ENCODE measurements at places on chromosomes 1 and 21.
A peak's percentile ranks its signal among the peaks of the same experiment; 100 is the strongest.

DNA sequence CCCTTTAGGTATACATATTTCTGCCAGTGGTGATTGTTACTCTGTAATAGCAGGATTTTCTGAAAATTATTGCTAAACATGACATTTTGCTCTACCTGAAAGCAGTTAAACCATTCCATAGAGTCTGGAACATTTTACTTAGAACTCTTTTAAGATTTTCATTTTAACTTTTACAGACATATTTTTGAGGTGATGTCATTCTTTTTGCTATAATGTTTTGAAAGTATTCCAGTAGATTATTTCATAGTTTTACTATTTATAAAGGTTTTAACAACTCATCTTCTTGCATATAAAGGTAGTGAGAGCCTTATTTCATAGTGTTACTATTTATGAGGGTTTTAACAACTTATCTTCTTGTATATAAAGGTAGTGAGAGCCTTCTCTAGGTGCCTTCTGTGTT lies 42.9 kb downstream of the PTBP2 start:
- DNase-seq, result no peak

- DNase-seq, result no peak
These were observed 119.3 kb downstream of the HLCS start for GRCh38 chr21:36847189-36847588.

DNA sequence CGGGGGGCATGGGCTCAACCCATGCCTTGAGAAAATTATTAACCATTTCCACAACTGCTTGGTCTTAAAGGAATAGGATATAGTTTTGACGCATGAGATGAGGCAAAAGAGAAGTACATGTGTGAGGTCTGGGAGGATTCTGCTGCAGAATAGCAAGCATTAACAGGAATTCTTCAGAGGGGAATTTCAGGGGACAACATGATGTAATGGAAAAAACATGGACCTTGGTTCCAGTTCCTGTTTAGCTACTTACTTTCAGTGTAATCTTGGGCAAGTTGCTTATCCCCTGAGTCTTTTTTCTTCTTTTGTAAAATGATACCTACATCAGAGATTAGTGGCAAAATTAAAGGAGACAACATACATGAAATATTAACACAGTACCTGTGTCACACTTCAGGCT lies 85.6 kb downstream of the PRRX1 start:
- DNase-seq, result no peak

GRCh38 chr21:20545454-20545853 lies 452.8 kb upstream of the NCAM2 start:
- no peak for DNase-seq

DNA sequence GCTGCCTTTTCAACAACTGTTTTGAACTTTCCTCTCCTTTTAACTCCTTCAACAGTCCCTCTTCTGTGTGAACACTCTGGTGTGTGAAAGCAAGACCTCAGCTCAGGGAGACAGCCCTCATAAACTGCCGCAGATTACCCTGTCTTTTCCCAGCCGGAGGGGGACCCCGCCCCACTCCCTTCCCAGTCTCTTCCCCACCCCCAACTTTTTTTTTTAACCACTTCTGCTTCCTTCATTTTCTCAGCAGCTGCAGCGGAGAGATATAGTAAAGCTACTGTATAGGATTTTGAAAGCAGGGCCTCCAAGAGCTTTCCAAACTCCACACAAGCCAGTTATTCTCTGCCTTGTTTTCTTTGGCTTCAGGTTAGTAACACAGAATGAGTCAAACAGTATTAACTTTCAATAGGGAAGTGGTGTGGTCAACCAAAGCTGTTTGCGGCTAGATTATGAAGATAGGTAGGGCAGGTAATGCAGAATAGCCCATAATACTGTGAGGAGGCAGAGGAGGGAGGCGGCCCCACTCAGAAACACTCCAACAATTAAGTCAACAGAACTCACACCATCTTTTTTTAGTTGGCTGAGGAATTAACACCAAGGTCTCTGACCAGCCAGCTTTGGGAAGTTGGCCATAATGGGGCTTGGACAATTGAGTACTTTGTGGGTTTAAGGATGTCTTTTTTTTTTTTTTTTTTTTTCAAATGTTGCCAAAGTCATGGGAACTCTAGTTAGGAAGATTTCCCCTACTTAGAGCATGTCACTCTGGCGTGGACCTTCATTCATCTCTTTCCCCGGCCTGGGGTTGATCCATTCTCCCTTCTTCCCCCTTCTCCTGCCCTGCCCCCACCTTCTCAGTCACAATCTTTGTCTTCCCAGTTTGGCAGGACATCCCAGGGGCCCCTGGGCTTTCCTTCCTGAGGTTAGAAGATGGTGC lies 177.0 kb downstream of the CLIC6 start:
- DNase-seq, result no peak

- DNase-seq, result no peak
These were observed 13.9 kb downstream of the KCNK1 start for GRCh38 chr1:233627823-233628222.

DNA sequence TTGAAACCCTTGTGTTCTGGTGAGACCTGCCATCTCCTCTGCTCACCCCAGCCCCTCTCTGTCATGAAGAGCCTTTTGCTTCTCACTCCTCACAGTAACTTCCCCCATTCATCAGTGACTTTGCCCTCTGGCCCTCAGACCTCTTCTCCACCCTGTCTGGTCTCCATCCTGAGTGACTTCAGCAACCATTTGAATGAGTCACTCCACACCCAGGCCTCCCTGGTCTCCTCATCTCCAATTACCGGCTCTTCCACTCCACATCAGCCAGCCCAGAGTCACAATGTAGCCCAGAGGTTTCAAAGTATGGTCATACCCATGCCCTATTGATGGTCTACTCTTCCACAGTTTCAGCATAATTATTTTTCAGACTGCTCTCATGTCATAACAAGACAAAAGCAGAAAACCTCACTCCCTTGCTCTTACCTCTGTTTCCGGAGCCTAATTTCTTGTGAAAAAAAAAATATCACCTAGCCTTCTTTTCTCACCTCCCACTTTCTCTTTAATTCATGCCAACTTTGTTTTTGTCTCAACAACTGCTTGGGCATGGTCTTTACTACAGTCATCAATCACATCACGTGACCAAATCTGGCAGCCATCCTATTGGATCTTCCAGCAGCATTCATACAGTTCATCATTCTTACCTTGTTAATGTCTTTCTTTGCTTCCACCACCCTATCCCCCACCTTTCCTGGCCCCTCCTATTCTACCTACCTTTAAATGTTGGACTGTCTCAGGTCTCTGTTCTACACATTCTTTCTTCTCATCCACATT lies 35.6 kb upstream of the NEK7 start:
- no peak for DNase-seq

- no peak for DNase-seq
These were observed 11.8 kb upstream of the SRM start for GRCh38 chr1:11071463-11072215.

DNA sequence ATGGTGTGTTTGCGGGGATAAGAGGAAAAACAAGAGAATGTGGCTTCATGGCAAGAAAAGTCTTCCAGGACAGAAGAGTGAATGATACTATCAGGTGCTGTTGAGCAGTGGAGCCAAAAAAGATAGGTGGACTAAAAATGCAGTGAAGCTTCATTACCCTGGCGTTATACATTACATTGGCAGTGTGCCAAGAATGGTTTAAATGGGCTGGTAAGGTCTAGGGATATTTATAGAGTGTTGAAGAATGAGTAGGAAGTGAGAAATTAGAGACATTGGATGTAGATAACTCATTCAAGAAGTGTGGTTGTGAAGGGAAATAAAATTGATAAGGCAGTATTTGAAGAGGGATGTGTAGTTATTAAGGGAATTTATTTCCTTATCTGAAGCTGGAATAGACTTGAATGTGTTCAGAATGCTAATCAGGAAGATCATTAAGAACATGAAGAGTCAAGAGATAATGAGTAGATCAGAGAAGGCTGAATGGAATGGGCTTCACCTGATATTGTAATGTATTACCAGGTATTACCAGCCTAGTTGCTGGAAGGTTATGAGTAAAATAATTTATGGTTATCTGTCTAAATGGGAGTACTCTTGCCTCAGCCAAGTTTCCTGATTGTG lies 72.7 kb downstream of the MAST2 start:
- DNase-seq, result no peak

GRCh38 chr1:49307457-49307856 lies 530.8 kb upstream of the BEND5 start:
- DNase-seq, result no peak

- no peak for DNase-seq
These were observed 568.4 kb downstream of the PLA2G4A start for GRCh38 chr1:187396929-187397796.

DNA sequence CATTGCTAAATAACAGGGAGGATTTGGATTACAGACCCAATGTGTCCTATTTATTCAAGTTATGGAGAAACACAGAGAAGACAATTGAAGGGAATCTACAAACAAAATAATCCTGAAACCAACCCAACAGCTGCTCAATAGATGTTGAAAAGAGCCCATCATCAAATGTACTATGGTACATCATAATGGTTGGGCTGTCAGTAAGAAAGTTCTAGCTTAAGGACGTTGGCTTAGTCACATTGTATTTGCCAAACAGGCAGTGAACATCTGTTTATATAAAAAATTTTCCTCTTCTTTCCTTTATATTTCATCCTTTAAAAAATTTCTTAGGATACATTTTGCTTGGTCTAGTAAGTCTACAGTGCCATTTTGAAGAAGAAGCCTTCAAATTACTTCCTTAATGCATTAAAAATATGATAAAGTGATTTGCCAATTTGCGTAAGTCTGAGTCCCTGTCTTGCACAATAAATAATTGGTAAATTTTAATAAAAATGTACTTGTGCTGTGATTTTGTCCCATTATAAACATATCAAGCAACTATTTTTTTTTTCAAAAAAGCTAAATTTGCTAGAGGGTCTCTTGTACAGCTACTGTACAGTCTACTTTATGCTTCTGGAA lies 14.4 kb downstream of the MAP3K7CL start:
- DNase-seq, result no peak

DNA sequence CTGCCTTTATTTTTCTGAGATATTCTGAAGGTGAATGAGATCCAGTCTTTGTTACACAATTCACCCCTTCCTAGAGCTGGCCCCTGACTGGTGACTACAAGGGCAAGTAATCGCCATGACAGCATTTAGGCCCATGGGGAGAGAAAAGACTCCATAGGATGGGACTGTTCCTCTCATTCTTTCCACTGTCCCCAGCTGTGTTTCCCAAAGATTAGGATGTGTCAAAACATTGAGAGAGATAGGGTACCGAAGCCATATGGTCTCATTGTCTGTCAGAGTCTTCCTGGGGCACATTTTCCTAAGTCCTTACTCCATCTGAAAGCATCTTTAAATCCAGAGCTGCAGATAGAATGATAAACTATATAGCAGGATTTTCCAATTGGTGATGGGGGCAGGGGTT lies 423.5 kb downstream of the OMA1 start:
- DNase-seq, result no peak

- DNase-seq, result peak; percentile 96
These were observed 70.2 kb downstream of the SH3GLB1 start for GRCh38 chr1:86774305-86775295.

- DNase-seq, result no peak
These were observed 14.3 kb upstream of the CD34 start for GRCh38 chr1:207925210-207925609.

DNA sequence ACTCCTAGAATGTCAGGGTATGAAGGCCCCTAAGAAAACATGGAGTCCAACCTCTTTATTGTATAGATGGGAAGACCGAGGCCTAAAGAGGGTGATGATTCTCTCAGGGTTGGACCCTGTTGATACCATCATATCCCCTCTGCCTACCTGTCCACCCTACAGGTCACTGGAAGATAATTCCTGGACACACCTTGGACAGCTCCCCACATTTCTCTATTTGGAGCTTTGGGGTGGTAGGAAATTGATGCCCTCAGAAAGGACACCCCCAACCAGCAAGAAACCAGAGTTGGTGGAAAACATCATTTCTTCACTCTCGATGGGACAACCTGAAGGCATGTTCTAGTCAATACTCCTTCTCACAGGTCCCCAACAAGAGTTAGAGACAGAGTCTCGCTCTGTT lies 3.0 kb upstream of the TCEA3 start:
- no peak for DNase-seq

DNA sequence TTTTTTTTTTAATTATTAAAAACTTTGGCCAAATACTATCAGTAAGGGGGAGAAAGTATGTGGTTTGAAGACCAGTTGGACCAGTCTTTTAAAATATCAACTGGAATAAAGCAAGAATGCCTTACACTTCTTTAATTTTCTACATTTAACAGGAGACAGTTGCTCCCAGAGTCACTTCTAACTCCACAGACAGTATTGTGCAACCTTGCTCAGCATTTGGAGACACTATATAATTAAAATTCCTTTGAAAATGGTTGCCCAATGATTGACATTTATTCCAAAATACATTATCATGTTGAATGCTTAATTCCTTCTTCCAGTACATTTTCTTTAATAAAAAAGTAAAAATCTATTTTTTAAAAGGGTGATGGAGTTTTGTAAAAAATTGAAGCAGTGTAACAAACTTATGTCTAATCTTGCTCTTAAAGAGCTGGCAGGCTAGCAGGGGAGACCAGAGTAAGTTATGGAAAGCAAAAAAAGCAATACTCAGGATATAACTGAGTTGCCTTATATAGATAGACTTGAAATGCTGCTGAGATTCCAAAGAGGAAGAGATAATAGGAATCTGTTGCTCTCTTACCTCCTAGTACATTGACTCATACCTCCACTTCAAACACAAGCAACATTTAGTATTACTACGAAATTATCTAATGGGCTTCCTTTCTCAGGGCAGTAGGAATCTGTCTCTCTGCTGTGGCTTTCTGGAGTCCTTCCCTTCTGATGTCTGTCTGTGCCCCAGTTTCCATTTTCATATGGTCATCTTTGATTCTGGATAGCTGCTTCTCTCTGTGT lies 69.7 kb upstream of the RGL1 start:
- DNase-seq, result no peak

GRCh38 chr1:4571263-4571662 lies 83.1 kb upstream of the AJAP1 start:
- no peak for DNase-seq

DNA sequence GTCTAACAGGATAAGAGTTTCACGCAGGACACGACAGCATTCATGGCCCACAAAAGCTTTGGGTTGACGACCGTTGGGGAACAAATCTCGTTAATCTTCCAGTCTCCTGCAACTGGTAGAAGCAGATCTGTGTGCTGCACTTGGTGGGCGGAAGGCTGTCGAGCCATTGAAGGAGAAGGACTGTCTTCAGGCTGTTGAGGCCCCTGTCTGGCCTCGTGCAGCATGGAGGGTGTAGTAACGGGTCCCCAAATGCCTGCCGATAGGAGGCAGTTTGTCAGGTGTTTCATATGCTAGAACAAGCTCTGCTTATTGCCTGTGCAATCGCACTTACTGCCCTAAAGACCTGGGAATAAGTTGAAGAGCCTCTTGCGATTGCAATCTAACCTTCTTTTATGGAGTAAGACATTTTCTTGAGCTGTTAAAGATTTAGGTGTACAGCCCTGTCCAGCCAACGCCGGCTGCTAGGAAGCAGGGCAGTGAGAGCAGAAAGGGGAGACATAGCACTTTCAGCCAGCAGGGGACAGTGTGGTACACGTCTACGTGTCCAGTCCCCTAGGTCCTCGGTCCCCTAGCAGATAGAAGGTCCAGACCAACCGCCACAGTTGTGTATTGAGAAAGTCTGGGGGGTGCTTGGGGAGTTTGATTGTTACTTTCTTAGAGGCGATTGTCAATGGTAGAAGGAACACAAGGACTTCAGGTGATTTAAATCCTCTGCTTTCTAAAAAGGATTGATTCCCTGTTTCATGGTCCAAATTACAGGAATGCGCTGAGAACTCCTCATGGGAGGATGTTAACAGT lies 102.3 kb upstream of the TMPRSS2 start:
- DNase-seq, result peak; percentile 35

All from AML-193 (cell line).